Daoy (cell line): ENCODE measurements at places on chromosomes 6 and 20.

DNA sequence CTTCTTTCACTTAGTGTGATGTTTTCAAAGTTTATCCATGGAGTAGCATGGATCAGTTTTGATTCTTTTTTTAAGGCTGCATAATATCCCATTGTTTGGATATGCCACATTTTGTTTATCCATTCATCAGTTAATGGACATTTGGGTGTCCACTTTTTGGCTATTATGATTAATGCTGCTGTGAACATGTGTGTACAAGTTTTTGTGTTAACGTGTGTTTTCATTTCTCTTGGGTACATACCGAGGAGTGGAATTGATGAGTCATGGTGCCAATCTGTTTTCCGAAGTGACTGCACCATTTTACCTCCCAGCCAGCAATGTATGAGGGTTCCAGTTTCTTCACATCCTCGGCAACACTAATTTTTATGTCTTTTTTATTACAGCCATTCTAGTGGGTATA, 78.4 kb upstream of the CCDC28A start:
- DNase-seq = no peak

DNA sequence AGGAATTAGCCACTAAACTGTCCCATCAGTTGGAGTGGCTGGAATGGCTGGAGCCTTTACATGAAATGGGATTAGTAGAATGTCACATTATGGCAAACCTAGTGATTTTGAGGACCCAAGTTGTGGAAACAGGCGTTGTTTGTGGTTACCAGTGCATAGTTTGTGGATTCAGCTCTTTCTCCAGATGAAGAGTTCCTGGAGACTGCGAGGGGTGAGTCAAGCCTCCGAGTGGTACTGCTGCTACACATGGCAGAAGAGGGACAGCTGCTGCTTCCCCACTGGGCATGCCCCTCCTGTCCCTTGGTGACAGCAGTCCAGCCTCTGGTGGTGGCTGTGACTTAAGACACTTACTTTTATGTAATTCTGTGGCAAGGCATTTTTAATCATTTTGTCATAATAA, 94.2 kb upstream of the SCP2D1 start:
- no peak for DNase-seq

DNA sequence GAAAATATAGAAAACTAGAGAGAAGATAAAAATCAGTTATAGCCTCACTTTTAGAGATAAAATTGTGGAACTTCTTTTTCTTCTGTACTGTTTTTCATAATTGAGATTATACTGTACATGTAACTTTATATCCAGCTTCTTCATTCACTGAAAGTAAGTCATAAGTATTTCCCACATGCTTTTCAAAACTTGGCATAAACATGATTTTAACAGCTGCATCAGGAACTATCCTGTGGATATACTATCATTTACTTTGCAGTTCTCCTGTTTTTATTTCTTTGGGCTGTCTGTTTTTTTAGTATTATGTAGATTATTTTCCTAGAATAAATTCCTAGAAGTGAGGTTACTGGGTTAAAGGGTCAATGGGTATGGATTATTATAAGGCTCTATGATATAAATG, 14.8 kb downstream of the DSTN start:
- DNase-seq = no peak

DNA sequence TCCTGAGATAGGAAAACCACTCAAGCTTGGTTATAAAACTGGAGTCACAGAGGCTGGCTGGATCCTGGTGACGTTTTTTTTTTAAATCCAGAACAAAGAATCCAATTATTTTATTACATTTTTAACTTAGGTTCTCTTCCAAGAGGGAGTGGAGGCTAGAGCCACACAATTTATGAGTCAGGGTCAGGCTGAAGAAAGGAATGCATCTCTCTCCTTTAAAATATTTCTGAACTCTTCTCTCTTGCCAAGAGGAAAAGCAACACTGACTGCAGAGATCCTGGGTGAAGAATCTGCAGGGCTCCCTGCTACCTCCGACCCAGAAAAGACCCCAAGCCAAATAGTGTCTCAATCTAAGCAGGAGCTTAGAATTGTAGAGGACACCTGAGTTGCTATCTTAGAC, 88.5 kb upstream of the SSTR4 start:
- DNase-seq = no peak

GRCh38 chr6:28161410-28162079, 19.9 kb downstream of the ZKSCAN8 start:
- DNase-seq = peak; percentile 80

GRCh38 chr6:24378473-24379097, 20.7 kb upstream of the DCDC2 start:
- no peak for DNase-seq

- no peak for DNase-seq
Measured at GRCh38 chr6:33729059-33729458, 17.6 kb upstream of the UQCC2 start.

- DNase-seq = no peak
Measured at GRCh38 chr6:166662690-166663089, 35.6 kb upstream of the RPS6KA2 start.

- no peak for DNase-seq
Measured at GRCh38 chr6:128754658-128755256, 128.2 kb upstream of the LAMA2 start.

DNA sequence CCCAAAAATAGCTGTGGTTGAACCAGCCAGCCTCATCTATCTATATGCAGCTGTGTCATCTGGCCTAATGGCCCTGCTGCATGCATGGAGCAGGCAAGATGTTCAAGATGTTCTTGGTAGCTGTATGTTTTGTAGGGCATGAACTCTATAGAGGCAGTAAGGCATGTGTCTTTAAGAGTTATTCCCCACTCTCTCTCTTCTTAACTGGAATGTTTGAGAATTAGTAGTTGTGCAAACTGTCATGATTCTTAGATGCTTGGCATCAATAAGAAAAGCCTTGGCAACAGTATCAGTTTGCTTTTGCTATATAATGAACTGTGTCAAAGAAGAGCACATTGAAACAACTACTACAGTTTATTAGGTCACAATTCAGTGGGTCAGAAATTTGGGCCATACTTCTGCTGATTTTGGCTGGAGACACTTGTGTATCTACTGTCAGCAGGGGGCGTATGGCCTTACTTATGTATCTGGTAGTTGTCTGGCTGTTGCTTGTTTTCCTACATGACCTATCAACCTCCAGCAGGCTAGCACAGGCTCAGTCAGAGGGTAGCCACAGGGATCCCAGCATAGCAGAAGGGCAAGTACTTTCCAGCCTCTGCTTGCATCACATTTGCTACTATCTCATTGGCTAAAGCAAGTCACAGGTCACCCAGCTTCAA, 56.1 kb upstream of the LAMP5 start:
- DNase-seq = peak; percentile 13

DNA sequence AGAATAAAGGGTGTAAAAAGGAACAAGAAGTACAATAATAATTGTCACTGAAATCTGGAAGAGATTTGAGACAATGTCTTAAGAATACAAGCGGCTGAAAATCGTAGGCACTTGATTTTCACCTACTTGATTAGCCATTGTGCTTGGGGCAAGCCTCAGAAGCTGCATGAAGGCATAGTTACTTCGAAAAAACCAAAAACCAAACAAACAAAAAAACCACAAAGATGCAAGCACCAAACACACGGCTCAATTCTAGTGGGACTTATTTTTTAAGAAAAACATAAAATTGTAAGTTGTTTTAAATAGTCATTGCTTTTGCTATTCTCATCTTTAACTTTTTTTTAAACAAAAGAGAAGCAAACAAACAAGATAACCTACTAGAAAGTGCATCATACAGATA, 235.6 kb downstream of the OGFRL1 start:
- DNase-seq = no peak

DNA sequence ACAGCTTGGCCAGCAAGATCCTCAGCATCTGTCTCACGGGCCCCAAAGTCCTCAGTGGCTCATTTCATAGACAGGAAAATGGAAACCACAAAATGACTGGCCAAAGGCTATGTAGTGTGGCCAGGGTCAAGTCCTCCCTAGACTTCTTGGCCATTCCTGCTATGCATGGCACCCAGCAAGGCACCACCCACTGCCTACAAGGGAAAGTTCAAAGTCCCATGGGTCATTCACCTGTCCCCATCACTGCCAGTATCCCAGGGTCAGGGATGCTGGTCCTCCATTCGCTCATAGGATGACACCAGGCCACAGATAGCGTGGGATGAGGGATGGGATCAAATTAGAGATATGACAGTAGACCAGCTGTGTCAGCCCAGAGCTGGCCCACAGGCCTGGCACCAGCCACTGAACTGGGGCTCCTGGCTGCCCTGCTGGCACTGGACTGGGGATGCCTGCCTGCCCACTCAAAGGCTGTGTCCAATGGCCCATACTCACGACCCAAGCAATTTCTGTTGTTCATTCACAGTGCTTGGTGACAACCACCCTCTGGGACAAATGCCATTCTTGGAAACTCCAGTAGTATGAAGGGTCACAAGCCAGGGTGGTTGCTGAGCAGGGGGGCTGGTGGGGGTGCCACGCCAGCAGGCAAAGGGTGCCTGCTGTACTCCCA, 11.6 kb downstream of the ADISSP start:
- no peak for DNase-seq
